Daoy (cell line): ENCODE measurements at places on chromosomes 3 and 15. TPM values are rescaled to one million over a fixed set of nuclear protein-coding genes. Genes with fewer than 3 reads are reported as not detected.

The LRRK1 gene
- total RNA-seq: 7.1 and 7.2 TPM in 2 replicates

The SELENOK gene
- total RNA-seq: 54.8 and 62.3 TPM in 2 replicates

The SUCLG2 gene
- 20.3 and 22.1 TPM in 2 replicates for total RNA-seq

The PXYLP1 gene
- total RNA-seq: 8.6 TPM in 2 replicates

The IL17RB gene
- total RNA-seq: 1.9 and 3.1 TPM in 2 replicates

The CYP1A2 gene
- not detected in 2 replicates for total RNA-seq

The TMED3 gene
- total RNA-seq: 78.0 and 86.1 TPM in 2 replicates

The P4HTM gene
- total RNA-seq: 11.1 and 23.2 TPM in 2 replicates

The SLC28A2 gene
- total RNA-seq: not detected in 2 replicates

The SCG5 gene
- total RNA-seq: 1.8 and 3.0 TPM in 2 replicates

The MST1 gene
- 0.63 and 3.2 TPM in 2 replicates for total RNA-seq

The RTP1 gene
- not detected in 2 replicates for total RNA-seq

The TEX55 gene
- not detected in 2 replicates for total RNA-seq

The GNAI2 gene
- 139 and 163 TPM in 2 replicates for total RNA-seq

The C3orf33 gene
- 2.6 and 10.1 TPM in 2 replicates for total RNA-seq

The FHIT gene
- total RNA-seq: not detected in 2 replicates

The WNT7A gene
- total RNA-seq: 0.09 and 0.29 TPM in 2 replicates

The NEIL1 gene
- total RNA-seq: not detected in 2 replicates

The PEX5L gene
- 0.29 and 1.5 TPM in 2 replicates for total RNA-seq

The LRTM1 gene
- not detected in 2 replicates for total RNA-seq

The KCNMB2 gene
- total RNA-seq: 0.06 TPM in 1 of 2 replicates, not detected in the other

The CP gene
- not detected in 2 replicates for total RNA-seq

The TPM1 gene
- 1,551 and 1,952 TPM in 2 replicates for total RNA-seq

The IL5RA gene
- total RNA-seq: 0.80 TPM in 1 of 2 replicates, not detected in the other

The RAB27A gene
- 6.5 and 9.7 TPM in 2 replicates for total RNA-seq

The SSUH2 gene
- total RNA-seq: 0.27 and 0.40 TPM in 2 replicates

The DZIP1L gene
- 8.2 and 9.7 TPM in 2 replicates for total RNA-seq

The PRICKLE2 gene
- total RNA-seq: 7.9 and 13.0 TPM in 2 replicates

The UPK1B gene
- not detected in 2 replicates for total RNA-seq

The CCDC191 gene
- total RNA-seq: 1.1 and 2.7 TPM in 2 replicates

The PIK3R4 gene
- total RNA-seq: 38.2 and 44.7 TPM in 2 replicates

The GABRR3 gene
- not detected in 2 replicates for total RNA-seq

The ANKRD34C gene
- not detected in 2 replicates for total RNA-seq

The SH2D7 gene
- total RNA-seq: not detected in 2 replicates
